Stimulated activated CD8-positive, alpha-beta memory T cell treated with anti-CD3 and anti-CD28 coated beads, Interleukin-4, amount 100 ng/mL, for 1 hour (primary cell): ENCODE measurements at places on chromosomes 1 and 21.

DNA sequence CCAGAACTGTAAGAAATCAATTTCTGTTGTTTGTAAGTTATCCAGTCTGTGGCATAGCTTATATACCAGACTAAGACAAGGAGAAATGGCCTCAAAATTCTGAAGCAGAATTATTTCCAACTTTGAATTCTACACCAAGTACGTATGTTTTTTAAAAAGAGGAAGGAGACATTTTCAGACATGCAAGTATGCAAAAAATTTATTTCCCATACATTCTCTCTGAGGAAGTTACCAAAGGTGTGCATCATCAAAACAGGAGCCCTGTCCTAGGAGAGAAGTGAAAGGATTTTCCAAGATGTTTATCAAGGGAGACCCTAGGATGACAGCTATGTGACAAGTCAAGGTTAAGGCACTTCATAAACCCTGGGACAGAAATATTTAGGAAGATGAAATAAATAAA, 49.3 kb upstream of the RABGAP1L start:
- DNase-seq, result no peak

GRCh38 chr1:156409439-156409838, 40.4 kb downstream of the RHBG start:
- no peak for DNase-seq

- no peak for DNase-seq
Observed at GRCh38 chr1:239253032-239253431, 133.3 kb upstream of the CHRM3 start.

GRCh38 chr21:35540950-35541638, 492.0 kb upstream of the RUNX1 start:
- DNase-seq, result no peak

DNA sequence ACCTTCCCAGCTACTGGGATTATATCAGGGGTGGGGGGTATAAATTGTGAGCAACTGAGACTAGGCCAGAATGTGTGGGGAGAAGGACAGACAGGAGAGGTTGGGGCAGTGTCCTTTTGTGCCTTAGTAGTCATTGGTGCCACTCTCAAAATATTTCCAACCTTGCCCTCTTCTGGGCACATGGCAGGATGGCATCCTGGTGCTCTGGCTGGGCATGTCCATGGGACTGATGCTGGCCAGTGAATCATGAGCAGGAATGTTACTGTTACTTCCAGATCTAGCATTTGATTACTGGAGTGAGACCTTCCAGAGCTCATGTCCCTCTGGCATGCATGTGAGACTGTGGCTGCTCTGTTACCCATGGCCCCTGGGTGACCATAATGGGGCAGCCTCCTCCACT, 151.2 kb downstream of the MATN1 start:
- DNase-seq, result no peak
